PC-3 (cell line): ENCODE measurements at places on chromosomes 4 and X.
A peak's percentile ranks its signal among the peaks of the same experiment; 100 is the strongest.

GRCh38 chrX:20312018-20312417, 45.3 kb upstream of the RPS6KA3 start:
- DNase-seq = no peak

DNA sequence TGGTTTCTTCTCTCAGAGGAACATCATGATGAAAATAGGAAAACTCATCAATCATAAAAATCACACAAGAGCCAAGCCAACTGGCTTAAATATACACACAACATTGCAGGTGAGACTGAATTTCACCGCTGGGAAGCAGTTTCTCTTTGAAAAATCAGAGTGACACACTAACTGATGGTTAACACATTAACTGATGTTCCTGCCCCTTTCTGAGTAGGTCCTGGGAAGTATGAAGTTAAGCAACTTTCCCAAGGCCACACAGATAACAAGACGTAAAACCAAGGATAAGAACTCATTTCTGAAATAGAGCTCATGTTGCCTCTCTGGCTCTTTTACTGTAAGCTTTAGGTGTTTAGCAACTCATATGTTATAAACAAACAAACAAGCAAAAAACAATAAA, 813.7 kb upstream of the HS3ST1 start:
- no peak for DNase-seq

- no peak for DNase-seq
Observed at GRCh38 chr4:61356696-61357095, 156.6 kb downstream of the ADGRL3 start.

- no peak for DNase-seq
Observed at GRCh38 chr4:125986307-125986706, 671.6 kb downstream of the FAT4 start.

DNA sequence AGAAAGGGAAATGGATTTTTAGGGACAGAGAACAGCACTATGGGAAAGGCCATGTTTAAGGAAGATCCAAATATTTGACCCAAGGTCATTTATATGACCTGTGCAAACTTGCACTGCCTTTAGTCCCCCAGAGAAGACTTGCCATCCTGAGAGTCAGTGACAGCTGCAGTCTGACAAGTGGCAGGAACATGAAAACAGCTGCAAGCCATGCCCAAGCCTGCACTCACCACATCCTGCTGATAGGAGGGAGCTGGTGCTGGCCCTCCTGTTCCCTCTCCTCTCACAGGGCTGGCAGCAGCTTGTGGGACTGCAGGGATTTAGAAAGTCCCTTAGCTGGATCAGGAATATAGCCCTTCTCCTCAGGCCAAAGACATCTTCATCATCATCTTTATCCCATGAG, 187.7 kb downstream of the RAP1GDS1 start:
- no peak for DNase-seq

DNA sequence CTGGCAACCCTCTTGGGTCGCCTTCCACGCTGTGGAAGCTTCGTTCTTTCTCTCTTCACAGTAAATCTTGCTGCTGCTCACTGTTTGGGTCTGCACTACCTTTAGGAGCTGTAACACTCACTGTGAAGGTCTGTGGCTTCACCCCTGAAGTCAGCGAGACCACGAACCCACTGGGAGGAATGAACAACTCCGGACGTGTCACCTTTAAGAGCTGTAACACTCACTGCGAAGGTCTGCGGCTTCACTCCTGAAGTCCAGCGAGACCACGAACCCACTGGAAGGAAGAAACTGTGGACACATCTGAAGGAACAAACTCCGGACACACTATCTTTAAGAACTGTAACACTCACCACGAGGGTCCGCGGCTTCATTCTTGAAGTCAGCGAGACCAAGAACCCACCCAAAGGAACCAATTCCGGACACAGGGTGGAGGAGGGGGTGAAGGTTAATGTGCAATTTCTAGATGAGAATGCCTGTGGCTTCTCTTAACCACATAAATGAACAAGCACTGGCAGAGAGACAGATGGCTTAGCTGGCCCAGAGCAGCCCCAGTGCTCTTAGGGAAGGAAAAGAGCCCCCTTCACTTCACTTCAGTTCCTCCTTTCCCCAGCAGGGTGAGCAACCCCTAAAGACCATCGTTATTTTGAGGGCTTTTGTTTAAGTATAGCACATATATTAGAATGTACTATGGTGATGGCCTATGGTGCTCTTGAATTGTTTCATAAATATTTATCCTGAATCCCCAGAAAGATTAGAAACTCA, 73.0 kb downstream of the LUZP4 start:
- no peak for DNase-seq

DNA sequence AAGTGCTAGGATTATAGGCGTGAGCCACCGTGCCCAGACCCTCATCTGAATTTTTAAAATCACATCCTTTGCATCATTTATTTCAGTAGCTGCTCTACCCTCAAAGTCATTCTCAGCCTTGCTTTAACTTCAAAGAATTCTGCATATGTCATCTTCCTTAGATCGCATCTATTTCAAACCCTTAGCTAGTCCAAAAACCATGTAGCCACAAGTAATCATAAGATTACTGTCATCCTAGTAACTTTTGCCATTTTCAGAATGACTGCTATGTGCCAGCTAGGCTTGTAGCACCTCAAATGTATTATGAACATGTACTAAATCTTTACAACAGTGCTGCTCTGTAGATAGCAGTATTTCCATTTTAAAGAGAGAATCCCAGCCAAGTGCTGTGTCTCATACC, 45.5 kb upstream of the KLF3 start:
- DNase-seq = no peak

- DNase-seq = peak; percentile 75
Observed at GRCh38 chr4:122577808-122578781, 42.8 kb downstream of the IL21 start.

DNA sequence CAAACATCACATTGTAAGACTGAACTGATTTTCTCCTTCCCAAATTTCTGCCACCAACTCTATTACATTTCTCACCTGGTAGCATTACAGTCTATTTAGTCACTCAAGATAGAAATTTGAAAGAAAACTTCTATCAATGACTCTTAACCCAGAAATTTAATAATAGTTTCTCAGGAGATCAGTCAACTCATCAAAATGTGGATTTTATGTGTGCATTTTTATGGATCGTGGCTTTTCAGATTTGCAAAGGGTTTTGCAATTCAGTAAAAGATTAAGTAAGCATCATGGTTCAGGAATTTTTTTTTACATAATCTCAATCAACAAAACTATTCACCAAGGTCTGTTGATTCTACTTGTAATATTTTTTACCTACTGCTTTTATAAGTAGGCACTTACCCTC, 111.1 kb downstream of the CFAP299 start:
- DNase-seq = peak; percentile 84

GRCh38 chr4:86841309-86841708, 7.9 kb downstream of the SLC10A6 start:
- peak; percentile 2 for DNase-seq

- DNase-seq = no peak
Observed at GRCh38 chr4:179582164-179582905, 2140.1 kb upstream of the AGA start.

- DNase-seq = no peak
Observed at GRCh38 chr4:64796581-64796980, 387.3 kb upstream of the TECRL start.

- DNase-seq = peak; percentile 34
Observed at GRCh38 chrX:141467442-141467841, 117.1 kb downstream of the SPANXA1 start.

DNA sequence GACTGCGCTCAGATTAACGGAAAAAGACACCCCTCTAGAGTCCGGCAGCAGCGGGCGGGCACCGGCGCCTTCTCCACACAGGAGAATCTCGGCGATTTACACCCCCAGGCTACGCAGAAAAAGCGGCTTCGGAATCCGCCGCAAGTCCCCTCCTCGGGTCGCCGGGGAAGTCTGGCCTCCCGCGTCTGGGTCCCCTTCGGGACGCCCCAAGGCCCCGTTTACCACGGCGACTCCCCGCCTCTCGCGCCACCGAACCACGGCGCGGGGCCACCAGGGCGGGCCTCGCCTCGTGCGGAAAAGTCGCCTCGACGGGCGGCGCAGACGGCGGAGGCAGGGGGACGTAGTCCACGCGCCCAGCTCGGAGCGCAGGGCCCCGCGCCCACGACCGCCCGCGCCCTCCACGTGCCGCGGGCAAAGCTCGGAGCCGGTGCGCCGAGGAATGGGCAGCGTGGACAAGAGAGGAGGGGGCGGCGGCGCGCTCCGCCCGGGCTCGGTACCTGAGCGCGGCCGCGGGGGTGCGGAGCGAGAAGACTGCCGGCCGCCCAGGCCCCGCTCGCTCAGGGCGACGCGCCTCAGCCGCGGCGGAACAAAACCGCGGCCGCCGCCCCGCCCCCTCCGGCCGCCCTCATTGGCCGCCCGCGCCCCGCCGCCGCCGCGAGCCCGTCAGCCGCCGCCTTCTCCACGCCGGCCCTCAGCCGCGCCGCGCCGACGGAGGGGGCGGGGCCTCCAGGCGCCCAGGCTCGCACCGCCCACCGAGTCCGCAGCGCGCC, at the start of gene FAM53A:
TSS of gene FAM53A (minus strand) at position 578 of the 770 bp plus-strand sequence. CDS start 15,572 bp downstream, outside the sequence.
- DNase-seq = peak; percentile 85

DNA sequence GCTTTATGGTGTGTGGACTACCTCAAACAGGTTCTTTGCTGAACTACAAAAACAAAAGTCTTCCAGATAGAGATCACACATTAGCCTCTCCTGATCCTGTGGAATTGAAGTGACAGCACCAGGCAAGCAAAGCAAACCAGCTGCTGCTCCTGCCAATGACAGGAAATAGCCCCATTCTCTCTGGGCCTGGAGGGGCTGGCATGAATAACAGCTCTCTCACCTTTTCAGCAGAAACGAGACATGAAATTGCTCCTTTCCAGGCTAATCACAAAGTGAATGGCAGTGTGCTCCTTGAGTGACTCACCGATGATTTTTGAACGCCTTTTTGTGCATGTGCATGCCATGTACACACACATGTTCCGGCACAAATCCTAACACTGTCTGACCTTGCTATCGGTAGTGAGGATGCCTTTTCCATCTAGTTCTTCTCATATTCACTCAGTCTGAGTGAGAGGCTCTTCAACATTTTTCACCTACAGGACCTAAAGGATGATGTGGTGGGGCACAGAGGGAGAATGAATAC, 24.4 kb downstream of the MFAP3L start:
- no peak for DNase-seq

DNA sequence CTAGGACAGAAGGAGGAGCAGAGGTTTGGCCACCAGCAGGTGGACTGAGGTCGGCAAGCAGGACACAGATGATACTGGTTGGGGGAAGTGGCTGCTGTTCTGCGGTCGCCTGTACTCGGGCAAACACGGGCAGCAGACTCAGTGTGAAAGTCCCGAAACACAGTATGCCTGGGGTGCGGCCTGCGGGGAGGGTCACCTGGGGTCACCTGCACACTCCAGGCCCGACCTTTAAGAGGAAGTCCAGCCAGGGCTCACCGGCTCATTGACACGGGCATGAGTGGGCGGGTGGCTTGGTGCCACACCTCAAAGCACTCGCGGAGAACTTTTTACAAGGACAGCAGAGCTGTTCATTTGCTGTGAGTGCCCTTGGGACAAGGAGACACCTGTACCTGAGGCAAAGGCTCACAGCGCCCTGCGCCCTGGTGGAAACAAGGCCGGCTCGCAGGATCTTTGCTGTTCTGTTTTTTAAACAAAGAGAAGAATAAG, 71.5 kb upstream of the MXD4 start:
- DNase-seq = no peak

DNA sequence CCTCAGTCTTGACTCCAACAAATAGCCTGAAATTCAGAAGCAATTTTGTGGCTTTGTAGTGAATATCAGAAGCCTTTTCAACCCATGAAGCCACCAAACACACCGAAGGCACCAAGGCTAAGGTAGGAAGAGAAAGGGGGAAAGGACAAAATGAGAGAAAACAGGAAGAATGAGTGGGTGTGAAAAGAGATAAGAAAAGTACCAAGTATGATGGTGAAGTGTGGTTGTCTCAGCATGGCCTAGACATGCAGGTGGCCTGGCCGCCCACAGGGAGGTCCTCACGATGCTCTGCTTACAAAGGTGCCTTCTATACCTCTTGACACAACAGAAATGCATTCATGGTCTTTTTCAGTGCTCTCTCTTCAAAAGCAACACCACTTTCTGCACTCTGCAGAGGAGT, 34.9 kb downstream of the ACSL1 start:
- DNase-seq = no peak

DNA sequence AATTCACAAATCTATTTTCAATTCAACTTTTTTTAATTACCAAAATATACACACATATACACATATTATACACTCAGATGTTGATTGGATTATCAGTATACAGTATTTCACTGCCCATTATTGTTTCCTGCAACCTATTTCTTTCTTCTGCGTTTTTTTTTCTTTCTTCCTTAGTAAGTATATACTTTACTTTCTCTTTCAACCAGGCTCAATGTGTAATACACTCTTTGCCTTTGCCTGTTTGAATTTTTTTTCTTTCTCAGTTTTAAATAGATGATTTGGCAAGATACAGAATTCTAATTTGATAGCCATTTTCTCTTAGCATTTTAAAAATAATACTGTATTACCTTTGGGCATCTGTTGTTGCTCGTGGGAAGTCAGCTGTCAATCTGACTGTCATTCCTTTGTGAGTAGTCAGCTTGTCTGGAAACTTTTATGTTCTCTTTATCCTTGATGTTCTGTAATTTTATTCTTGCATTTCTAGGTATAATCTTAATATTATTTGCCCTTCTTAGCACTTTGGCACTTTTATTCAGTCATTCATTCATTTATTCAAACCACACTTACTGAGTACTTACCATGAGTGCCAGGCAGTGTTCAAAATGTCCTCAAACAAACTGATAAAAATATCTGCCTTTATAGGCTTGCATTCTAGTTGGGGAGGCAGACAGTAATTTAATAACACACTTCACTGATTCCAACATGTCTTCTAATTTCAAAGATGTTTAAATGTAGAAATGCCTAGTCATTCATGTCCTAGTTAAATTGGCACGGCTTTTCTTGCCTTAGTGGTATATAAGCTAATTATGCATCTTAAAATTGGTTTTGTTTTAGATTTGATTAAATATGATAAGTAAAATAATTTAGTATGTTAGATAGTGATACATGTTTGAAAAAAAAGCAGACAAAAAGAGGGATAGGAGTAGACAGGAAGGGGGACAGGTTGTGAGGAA, 3.7 kb downstream of the USP38 start:
- peak; percentile 28 for DNase-seq

GRCh38 chr4:76874176-76874575, 23.8 kb downstream of the SOWAHB start:
- DNase-seq = no peak

DNA sequence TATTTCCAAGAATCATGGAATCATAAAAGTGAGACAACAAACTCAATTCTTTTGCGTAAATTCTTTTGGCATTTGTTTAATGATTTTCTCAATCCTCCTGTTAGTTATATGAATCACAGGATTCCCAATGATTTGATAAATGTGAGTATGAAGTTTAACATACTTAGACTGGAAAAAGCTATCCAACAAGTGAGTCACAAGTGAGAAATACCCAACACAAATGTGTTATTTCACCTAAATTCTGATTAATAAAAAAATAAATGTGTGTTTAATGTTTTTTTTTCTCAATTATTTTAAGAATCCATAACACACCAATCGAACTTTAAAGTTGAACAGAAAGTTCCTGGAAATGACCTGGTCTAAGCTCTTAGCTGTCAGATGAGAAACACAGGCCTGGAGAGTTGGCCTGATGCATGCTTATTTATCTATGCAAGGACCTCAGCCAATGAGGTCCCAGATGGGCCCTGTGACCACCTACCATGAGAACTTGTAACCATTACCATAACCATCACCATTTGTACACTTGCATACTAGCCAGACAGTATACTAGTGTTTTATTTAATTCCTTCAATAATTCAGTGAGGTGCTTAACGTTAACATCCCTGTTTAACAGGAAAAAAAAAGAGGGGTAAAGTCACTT, 386.7 kb downstream of the SPRY1 start:
- DNase-seq = no peak

GRCh38 chr4:154985673-154986072, 204.6 kb downstream of the RBM46 start:
- no peak for DNase-seq

GRCh38 chr4:106329041-106329618, 12.8 kb downstream of the AIMP1 start:
- peak; percentile 51 for DNase-seq
